ENCODE measurements at places on chromosomes 2 and 18.

GRCh38 chr18:35662293-35663062 is 80.9 kb downstream of the GALNT1 start:
- no peak overlapping the region for H3K4me3 ChIP-seq
- H3K36me3 ChIP-seq = peaks cover 20% of the 10 kb centered on the region
- DNase-seq = no peak
- no peaks in the 10 kb centered on the region for H3K27me3 ChIP-seq
- H3K27ac ChIP-seq = no peak overlapping the region

- no peaks in the 10 kb centered on the region for H3K4me1 ChIP-seq
- no peak for DNase-seq
- H3K36me3 ChIP-seq = no peaks in the 10 kb centered on the region
- peaks cover 4% of the 10 kb centered on the region for H3K27me3 ChIP-seq
- H3K4me3 ChIP-seq = no peak overlapping the region
These were observed 23.1 kb downstream of the PLA2R1 start for GRCh38 chr2:160039166-160039903.

GRCh38 chr18:74249181-74249968 is 42.4 kb downstream of the CYB5A start:
- H3K27me3 ChIP-seq = no peaks in the 10 kb centered on the region
- H3K27ac ChIP-seq = peak overlapping the region; percentile 34
- peaks cover 19% of the 10 kb centered on the region for H3K4me1 ChIP-seq
- no peak for DNase-seq
- H3K4me3 ChIP-seq = no peak overlapping the region

DNA sequence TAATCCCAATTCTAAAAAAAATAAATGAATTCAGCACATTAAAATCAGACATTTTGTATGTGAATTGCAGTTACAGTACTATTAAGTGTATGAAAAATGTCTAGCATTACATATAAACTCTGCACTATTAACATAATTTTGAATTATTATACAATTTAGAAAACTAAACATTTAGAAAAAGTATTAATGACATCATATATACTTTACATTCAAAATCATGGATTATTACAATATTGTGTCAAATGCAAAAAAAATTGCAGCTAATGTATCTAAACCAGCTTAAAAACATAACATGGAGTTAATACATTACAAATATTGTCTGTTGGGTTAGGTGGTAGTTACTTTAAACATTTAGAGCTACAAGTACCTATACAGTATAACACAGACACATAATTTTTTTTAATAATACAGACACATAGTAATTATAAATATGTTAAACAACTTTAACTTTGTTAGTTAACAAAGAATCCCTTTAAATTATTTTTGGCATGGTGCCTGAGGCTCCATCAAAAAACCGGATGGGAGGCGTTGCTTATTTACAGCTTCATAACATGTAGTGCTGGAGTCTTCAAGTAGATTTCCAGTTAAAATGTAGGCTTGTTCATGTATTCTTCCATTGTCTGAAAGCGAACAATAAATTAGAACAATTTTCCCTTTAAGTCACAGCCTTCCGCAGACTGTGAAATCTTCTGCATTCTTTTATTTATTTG is 79.1 kb downstream of the AP1S3 start:
- no peak for DNase-seq
- H3K36me3 ChIP-seq = peaks cover 4% of the 10 kb centered on the region
- no peaks in the 10 kb centered on the region for H3K27me3 ChIP-seq
- H3K4me1 ChIP-seq = peaks cover 25% of the 10 kb centered on the region
- H3K27ac ChIP-seq = no peak overlapping the region

- no peaks in the 10 kb centered on the region for H3K4me1 ChIP-seq
- DNase-seq = no peak
These were observed 285.7 kb upstream of the UBE2E3 start for GRCh38 chr2:180694445-180695421.

DNA sequence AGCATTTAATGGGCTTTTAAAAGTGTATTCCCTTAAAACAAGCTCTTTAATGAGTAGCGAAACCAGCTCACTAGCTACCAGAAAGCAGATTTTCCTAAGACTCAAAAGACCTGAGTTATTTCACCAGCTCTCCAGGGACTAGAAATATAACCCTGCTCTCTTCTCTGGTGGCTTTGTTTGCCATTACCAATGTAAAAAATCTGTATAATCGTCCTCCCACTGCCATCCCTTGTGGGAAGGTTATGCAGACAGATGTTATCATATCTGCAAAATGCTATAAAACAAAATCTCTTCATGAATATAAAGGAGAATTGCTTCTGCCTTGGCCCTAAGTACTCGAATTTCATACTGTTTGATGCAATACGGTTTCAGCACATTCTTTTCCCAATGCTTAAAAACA is 335.2 kb downstream of the NUP35 start:
- no peak overlapping the region for H3K27ac ChIP-seq
- no peaks in the 10 kb centered on the region for H3K36me3 ChIP-seq
- H3K27me3 ChIP-seq = no peaks in the 10 kb centered on the region
- DNase-seq = no peak
- H3K4me3 ChIP-seq = no peak overlapping the region

GRCh38 chr2:215899141-215900074 is 113.9 kb downstream of the MREG start:
- peaks cover 3% of the 10 kb centered on the region for H3K4me1 ChIP-seq
- DNase-seq = no peak
- H3K27ac ChIP-seq = no peak overlapping the region
- peaks cover 18% of the 10 kb centered on the region for H3K27me3 ChIP-seq
- no peaks in the 10 kb centered on the region for H3K36me3 ChIP-seq

- peaks cover 33% of the 10 kb centered on the region for H3K27me3 ChIP-seq
- H3K36me3 ChIP-seq = no peaks in the 10 kb centered on the region
- H3K27ac ChIP-seq = no peak overlapping the region
- no peaks in the 10 kb centered on the region for H3K4me1 ChIP-seq
- H3K4me3 ChIP-seq = no peak overlapping the region
These were observed 12.9 kb downstream of the FZD7 start for GRCh38 chr2:202046572-202046971.

DNA sequence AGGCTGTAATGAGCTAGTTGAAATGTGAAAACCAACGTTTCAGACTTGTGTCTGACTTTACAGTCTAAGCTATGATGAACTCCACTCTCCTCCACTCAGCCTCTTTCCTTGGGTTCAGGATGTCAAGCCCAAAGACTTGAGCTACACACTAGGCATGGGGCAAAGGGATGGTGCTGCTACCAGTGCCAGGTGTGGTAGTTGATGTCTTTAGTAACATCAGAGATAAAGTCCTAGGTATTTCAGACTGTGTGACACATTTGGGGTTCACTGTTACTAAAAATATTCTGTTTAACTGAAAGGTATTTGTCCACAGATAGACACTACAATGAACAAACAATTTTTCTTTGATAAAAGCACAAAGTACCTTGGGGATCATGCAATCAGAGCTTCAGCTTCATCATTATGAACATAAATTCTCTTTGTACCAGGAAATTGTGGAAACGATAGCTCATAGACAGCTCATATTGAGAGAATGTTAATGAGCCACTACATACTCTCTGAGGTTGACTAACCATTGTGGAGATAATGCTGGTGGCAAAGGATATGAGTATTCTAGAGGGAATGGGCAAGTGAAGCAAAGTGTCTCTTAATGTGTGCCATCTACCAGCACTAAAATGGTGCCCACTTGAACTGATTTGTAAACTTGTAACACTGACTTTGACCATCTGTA is 253.7 kb upstream of the THUMPD2 start:
- H3K4me1 ChIP-seq = peaks cover 45% of the 10 kb centered on the region
- no peak overlapping the region for H3K4me3 ChIP-seq
- DNase-seq = peak; percentile 25
- no peaks in the 10 kb centered on the region for H3K27me3 ChIP-seq

- peak within 1 kb of the TSS; percentile 55 for H3K27ac ChIP-seq
- peak within 1 kb of the TSS; percentile 83 for H3K4me3 ChIP-seq
- DNase-seq = peak; percentile 59
- H3K36me3 ChIP-seq = no peaks in the 10 kb centered on the region
- H3K4me1 ChIP-seq = peaks cover 22% of the 10 kb centered on the region
- peaks cover 9% of the 10 kb centered on the region for H3K27me3 ChIP-seq
These were observed at the start of gene IRS1 for GRCh38 chr2:226799211-226799975. Gene IRS1, minus strand, starts transcription at chr2:226799820. Its CDS starts 1,082 bp downstream, at chr2:226798738.

DNA sequence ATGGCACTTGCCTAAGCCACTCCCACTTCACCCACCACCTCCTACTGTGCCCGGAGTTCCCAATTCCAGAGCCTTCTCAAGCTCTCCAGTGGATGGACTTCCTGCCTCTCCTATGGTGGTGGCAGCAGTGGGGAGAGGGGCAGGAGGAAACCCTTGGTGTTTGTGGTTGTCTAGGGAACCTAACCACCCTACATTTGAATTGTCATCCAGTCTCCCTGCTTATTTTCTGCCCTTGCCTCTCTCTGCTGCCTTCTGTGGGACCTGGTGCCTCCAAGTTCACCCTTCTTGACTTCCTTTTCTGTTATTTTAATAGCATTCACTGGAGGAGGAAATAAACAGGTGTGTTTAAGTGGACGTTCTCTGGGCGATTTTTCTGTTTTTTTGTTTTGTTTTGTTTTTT is 50.0 kb upstream of the HPCAL1 start:
- H3K4me1 ChIP-seq = peaks cover 2% of the 10 kb centered on the region
- peaks cover 5% of the 10 kb centered on the region for H3K36me3 ChIP-seq
- DNase-seq = no peak
- peaks cover 26% of the 10 kb centered on the region for H3K27me3 ChIP-seq
- H3K27ac ChIP-seq = no peak overlapping the region
- no peak overlapping the region for H3K4me3 ChIP-seq

- no peak overlapping the region for H3K4me3 ChIP-seq
- no peaks in the 10 kb centered on the region for H3K36me3 ChIP-seq
- no peaks in the 10 kb centered on the region for H3K27me3 ChIP-seq
- no peaks in the 10 kb centered on the region for H3K4me1 ChIP-seq
These were observed 17.7 kb downstream of the SERPINB12 start for GRCh38 chr18:63559567-63560491.

- no peak overlapping the region for H3K4me3 ChIP-seq
- H3K27ac ChIP-seq = no peak overlapping the region
- DNase-seq = no peak
- peaks cover 21% of the 10 kb centered on the region for H3K27me3 ChIP-seq
These were observed 13.4 kb upstream of the KCNG2 start for GRCh38 chr18:79784071-79784913.

- no peak overlapping the region for H3K27ac ChIP-seq
- no peaks in the 10 kb centered on the region for H3K27me3 ChIP-seq
- no peaks in the 10 kb centered on the region for H3K4me1 ChIP-seq
- H3K36me3 ChIP-seq = no peaks in the 10 kb centered on the region
- no peak overlapping the region for H3K4me3 ChIP-seq
These were observed 269.8 kb upstream of the MMADHC start for GRCh38 chr2:149857344-149857743.

GRCh38 chr18:55401638-55402191 is 186.3 kb downstream of the TCF4 start:
- DNase-seq = no peak
- no peak overlapping the region for H3K27ac ChIP-seq
- no peaks in the 10 kb centered on the region for H3K36me3 ChIP-seq
- H3K4me3 ChIP-seq = no peak overlapping the region

GRCh38 chr2:166357068-166357949 is 18.4 kb downstream of the SCN9A start:
- H3K27me3 ChIP-seq = no peaks in the 10 kb centered on the region
- DNase-seq = no peak
- H3K27ac ChIP-seq = no peak overlapping the region
- no peaks in the 10 kb centered on the region for H3K4me1 ChIP-seq
- H3K4me3 ChIP-seq = no peak overlapping the region
- H3K36me3 ChIP-seq = no peaks in the 10 kb centered on the region

- H3K27me3 ChIP-seq = no peaks in the 10 kb centered on the region
- no peaks in the 10 kb centered on the region for H3K4me1 ChIP-seq
- DNase-seq = no peak
- H3K36me3 ChIP-seq = peaks cover 20% of the 10 kb centered on the region
- H3K27ac ChIP-seq = no peak overlapping the region
These were observed 50.9 kb downstream of the ADI1 start for GRCh38 chr2:3468296-3468988.

DNA sequence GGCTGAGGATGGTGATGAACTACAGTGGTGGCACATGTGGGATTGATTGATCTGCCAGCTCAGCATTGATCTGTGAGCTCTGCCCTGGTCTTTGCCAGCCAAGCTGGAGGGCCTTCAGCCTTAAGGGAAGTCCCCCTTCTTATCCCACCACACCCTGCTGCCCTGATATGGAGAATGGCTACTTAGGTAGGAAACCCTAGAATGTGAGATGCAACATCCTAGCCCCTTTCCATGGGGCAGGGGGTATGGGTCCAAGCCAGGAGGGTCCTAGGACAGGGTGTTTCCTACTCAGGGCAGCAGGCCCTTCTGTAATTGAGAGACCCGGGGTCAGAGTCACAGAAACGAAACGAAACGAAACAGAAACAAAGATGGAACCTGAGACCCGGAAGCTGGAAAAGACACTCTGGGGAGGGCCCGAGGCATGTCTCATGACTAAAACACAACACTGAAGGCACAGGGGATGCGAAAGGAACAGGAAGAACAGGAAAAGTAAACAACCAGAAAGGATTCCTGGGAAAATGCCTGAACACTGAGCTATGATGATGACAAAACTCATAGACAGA is 16.9 kb upstream of the SULT1C2 start:
- no peaks in the 10 kb centered on the region for H3K36me3 ChIP-seq
- no peak overlapping the region for H3K4me3 ChIP-seq
- no peaks in the 10 kb centered on the region for H3K27me3 ChIP-seq
- H3K4me1 ChIP-seq = no peaks in the 10 kb centered on the region
- no peak overlapping the region for H3K27ac ChIP-seq

DNA sequence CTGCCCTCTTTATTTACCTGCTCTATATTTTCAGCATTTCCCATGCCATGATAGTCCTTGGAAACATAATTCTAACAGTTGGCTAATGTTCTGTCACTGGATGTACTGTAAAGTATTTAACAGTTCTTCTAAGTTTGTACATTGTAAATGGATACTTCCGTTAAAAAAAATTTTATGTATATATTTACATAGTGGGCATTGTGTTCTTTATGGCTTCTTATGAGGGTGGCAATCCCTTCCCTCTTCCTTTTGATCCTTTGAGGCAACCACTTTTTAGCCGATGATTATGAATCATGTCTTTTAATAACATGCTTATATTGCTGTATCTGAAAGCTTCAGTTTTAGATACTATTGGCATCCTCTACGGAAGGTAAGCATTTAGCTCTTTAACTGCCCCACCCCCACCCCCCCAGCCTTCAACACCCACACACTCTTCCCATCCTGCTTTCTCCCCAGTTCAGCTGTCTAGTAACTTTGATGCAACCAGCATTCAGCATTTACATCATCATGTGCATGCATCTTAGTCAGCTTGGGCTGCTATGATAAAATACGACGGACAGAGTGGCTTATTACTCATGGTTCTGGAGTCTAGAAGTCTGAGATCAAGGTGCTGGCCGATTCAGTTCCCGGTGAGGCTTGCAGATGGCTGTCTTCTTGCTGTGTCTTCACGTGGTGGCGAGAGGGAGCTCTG is 21.0 kb upstream of the EDAR start:
- H3K36me3 ChIP-seq = no peaks in the 10 kb centered on the region
- H3K4me3 ChIP-seq = no peak overlapping the region
- H3K27me3 ChIP-seq = peaks cover 2% of the 10 kb centered on the region
- peaks cover 4% of the 10 kb centered on the region for H3K4me1 ChIP-seq
- no peak for DNase-seq

GRCh38 chr18:33838054-33838453 is 260.0 kb downstream of the ASXL3 start:
- no peaks in the 10 kb centered on the region for H3K4me1 ChIP-seq
- H3K27me3 ChIP-seq = no peaks in the 10 kb centered on the region
- no peak for DNase-seq
- no peaks in the 10 kb centered on the region for H3K36me3 ChIP-seq
- H3K27ac ChIP-seq = no peak overlapping the region
- no peak overlapping the region for H3K4me3 ChIP-seq

- no peak for DNase-seq
- no peaks in the 10 kb centered on the region for H3K36me3 ChIP-seq
- no peaks in the 10 kb centered on the region for H3K4me1 ChIP-seq
- no peak overlapping the region for H3K27ac ChIP-seq
- no peak overlapping the region for H3K4me3 ChIP-seq
These were observed 12.0 kb downstream of the LRRC30 start for GRCh38 chr18:7242926-7243325.
